ENCODE measurements at places on chromosomes 16 and 17.

- no peak for DNase-seq
These were observed 4.5 kb upstream of the CACNG5 start for GRCh38 chr17:66830451-66830850.

DNA sequence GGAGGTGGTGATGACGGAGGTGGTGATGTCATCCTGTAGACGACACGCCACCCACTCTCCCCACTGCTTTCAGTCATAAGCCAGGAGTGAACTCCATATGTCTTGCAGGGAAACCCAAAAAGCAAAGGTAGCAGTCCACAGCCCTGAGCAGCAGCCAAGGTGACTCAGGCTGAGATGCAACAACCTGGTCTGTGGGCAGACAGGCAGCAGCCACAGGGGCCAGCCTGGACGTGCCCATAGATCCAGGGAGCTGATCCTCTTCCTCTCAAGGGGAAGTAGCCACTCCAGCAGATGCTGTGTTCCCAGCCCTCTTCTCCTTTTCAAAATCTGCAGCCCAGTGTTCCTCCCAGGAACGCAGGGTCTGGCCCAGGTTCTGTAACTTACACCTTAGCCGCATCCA is 17.3 kb upstream of the CIITA start:
- DNase-seq = no peak

- no peak for DNase-seq
These were observed 37.4 kb downstream of the DNAH17 start for GRCh38 chr17:78539781-78540180.

DNA sequence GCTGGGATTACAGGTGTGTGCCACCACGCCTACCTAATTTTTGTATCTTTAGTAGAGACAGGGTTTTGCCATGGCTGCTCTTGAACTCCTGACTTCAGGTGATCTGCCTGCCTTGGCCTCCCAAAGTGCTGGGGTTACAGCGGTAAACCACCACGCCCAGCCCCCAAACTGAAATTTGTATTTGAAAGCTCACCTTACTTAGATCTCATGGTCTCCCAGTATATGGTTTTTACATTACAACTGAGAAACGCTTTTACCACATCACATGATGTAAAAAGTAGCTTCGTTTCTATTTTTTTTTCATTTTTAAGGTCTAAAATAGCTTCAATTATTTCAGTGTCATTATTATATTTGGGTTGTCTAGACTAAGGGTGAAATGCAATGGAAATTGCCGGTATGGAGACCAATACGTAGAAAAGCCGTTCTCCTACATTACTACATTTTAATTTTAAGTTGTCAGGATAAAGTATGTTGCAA is 93.3 kb downstream of the BCAS3 start:
- no peak for DNase-seq

DNA sequence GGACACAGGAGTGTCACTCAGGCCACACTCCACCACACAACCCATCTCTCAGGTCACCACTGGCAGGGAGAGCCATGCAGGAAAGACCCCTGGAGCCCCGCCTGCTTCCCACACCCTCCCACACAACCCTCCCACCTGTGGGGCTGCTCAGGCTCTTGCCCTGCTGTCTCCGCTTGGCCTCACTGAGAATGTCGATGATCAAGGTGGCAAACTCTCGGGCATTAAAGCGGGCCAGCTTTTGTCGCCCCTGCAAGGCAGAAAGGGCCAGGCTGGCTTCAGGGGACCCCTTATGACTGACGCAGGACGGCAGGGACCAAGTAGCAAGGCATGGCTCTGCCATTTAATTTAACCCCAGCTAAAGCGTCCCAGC is 8.5 kb downstream of the TP53I13 start:
- no peak for DNase-seq

DNA sequence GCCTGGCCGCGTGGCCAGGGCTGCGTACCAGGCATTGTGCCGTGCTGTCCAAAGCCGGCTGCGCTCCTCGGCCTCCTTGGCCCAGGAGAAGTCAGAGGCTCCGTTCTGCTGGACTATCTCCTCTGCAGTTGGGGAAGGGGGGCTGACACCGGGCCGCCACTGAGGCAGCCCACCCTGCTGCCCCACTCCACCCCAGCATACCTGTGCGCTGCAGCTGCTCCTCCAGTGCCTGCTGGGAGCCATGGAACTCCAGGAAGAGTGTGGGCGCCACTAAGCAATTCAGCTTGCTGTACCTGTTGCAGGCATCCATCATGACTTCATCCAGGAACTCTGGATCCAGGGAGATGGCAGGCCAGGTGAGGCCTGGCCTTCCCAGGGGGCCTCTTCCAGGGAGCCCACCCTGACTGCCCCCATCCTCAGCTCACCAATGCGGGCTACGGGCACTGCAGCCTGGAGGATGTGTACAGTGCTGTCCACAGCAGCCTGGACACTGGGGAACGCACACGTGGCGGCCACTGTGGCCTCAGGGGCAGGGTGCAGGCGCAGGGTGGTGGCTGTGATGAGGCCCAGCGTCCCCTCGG is 2.9 kb downstream of the LDHD start:
- DNase-seq = no peak

GRCh38 chr16:77965346-77965745 is 57.0 kb upstream of the CLEC3A start:
- no peak for DNase-seq

GRCh38 chr17:49994085-49995054 is 654 bp downstream of the DLX3 start:
- DNase-seq = no peak

DNA sequence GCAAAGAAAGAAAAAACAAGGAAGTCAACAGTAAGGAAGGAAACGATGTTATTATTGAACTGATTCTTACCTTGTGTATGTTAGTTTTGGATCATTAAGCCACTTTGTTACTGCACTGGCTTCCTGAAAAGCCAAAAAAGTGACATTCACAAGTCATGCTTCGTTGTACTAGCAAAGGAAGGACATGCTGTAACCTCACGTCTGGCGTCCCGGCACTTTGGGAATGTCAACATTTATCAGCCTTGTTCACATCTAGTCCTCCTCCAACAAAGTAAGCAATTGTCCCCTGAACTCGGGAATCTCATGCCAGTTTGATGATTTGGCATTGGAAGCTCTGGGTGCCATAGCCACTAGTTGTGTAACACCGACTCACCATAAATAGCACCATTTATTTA is 731 bp upstream of the MKS1 start:
- DNase-seq = no peak

- DNase-seq = no peak
These were observed 121.1 kb downstream of the CPPED1 start for GRCh38 chr16:12682432-12683165.

DNA sequence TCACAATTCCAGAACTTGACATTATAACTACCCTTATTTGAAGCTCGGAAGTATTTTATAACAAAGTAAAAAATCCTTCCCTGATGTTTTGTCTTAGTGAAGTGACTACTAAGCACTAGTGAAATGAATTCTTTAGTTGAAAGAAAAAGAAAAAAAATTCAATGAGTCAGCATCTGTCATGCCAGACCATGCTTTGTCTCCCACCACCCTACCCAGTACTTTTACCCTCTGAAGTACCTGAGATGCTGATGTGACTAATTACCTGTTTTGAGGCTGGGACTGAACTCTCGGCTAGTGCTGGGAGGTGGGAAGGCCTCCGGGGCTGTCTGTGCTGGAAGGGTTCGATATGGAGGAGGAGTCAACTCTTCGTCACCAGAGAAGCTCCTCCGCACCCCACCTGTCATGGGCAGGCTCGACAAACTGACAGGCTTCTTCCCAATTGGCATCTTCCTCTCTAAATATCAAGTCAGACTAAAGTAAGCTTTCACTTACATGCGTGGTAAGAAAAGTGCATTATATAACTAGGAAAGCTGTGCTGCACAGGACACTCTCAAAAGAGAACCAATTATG is 19.6 kb downstream of the NME2 start:
- no peak for DNase-seq

- DNase-seq = peak; percentile 34
These were observed 971 bp downstream of the MINK1 start for GRCh38 chr17:4833941-4834680.

- no peak for DNase-seq
These were observed 85.3 kb downstream of the HAPSTR1 start for GRCh38 chr16:9176547-9177418.

- no peak for DNase-seq
These were observed 660 bp downstream of the RBBP6 start for GRCh38 chr16:24539850-24540601.

- no peak for DNase-seq
These were observed 167.4 kb downstream of the TOX3 start for GRCh38 chr16:52379551-52379950.

DNA sequence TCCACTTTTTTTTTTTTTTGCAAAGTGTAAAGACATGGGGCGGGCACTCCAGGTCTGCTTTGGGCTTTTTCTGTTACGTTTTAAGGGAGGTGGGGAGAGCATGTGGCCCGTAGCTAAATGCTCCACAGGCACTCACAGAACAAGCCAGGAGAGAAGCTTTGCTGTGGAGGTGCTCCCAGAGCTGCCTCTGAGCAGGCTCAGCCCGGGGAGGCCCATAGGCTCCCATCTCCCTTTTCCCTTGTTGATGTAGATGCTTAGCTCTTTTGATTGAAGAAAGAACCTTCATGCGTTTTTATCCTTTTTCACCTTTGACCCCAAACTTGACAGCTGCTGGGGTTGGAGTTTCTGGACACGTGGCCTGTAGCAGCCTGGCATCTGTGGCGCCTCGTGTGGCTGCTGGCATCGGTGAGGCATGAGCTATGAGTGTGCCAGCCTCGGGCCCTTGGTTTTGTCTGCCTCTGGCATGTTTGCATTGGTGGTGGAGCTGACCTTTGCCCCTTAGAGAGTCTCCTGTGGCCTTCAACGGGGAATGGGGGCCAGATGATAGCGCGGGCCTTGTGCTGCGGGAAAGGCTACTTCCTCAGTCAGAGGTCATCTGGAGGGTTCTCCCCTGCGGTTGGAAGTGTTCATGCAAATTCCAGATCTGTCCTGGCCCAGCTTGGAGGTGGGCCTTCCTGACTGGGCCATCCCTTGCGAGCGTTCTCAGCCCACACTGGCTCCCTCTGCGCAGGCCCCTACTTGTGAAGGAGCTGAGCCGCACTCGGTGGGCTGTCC is 20.0 kb upstream of the IL17C start:
- no peak for DNase-seq

DNA sequence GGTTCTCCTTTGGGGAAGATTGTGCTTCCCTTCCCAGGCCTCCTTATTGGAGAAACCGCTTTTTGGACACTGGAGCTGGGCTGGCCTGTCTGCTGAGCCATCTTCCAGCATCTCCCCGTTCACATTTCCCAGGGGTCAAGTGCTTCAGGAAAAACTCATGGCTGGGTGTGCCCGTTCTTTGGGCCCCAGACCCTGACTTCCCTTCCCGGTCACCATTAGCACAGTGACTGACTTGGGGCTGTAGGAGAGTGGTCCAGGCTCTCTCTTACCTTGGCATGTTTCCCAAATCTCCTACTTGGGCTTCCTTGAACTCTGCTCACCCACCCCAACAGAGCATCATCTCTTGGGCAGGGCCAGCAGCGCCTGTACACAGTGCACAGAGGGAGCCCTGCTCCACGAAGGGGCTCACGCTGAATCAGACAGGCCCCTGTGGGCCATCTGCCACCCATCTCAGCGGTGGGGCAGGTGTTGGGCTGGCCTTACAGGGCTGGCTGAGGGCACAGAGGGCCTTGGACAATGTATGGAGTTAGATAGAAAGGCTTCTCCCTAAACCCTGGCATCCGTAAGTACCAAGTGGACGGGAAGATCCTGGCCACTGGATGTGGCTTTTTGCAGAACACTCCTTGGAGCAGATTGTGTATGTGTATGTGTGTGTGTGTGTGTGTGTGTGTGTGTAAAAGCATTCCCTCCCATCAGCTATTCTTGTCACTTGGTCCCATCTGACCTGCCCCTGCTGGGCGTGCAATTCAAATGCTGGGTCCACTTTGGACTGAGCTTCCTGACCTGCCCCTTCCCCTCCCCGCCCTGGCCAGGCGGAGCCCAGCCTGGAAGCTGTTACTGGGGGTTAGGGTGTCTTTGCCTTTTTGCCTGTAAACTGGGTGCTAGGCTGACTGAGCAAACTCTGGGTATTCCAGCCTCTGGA is 24.9 kb upstream of the CDC42EP4 start:
- DNase-seq = no peak

DNA sequence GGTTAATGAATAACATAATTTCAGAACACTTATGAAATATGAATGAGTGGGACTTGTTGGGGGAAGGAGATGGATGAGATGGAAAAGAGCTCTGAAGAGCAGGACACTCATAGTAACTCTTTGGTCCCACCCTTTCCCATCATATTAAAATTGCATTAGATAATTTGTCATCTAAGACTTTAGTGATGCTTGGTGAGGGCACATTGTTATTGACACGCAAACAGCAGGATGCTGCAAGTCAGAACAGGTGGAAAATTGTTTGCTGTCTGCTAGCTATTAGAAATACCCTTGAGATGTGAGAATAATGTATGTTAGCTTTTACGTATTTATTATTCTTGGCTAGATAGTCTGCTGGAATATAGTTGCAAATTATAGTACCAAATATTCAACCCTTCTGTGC is 75.7 kb downstream of the TANC2 start:
- no peak for DNase-seq

GRCh38 chr17:35865412-35866340 is 3.0 kb downstream of the HEATR9 start:
- peak; percentile 48 for DNase-seq
